Muscle of leg (tissue), 16 donors: ENCODE measurements at places on chromosomes 6 and 20. TPM values are rescaled to one million over a fixed set of nuclear protein-coding genes. Genes with fewer than 3 reads are reported as not detected.

RXRB gene
- 22.9 TPM for total RNA-seq

COL10A1 gene
- 1.9 TPM for total RNA-seq

BTNL2 gene
- not detected for total RNA-seq

SPDEF gene
- total RNA-seq = 0.04 TPM

FRMD1 gene
- 0.13 TPM for total RNA-seq

CDSN gene
- total RNA-seq = not detected

EYA4 gene
- total RNA-seq = 28.8 TPM

TBC1D20 gene
- total RNA-seq = 23.6 TPM

BMP2 gene
- total RNA-seq = 1.9 TPM

TREM1 gene
- 0.35 TPM for total RNA-seq

DPPA5 gene
- not detected for total RNA-seq

ASXL1 gene
- total RNA-seq = 28.4 TPM

PRSS35 gene
- 102 TPM for total RNA-seq

LY6G6D gene
- total RNA-seq = 0.58 TPM

TNNC2 gene
- 3,356 TPM for total RNA-seq

FAM83C gene
- not detected for total RNA-seq

PROCR gene
- total RNA-seq = 51.9 TPM

ARFGEF3 gene
- total RNA-seq = 1.1 TPM

PACSIN1 gene
- 0.27 TPM for total RNA-seq

DYNLT2 gene
- total RNA-seq = 3.1 TPM

GSTA1 gene
- not detected for total RNA-seq

POU5F1 gene
- 0.13 TPM for total RNA-seq

PRRC2A gene
- 51.3 TPM for total RNA-seq
